ENCODE measurements at places on chromosomes 5 and 9. TPM values are rescaled to one million over a fixed set of nuclear protein-coding genes. Genes with fewer than 3 reads are reported as not detected.

The POLR3G gene
- 5.5 TPM for total RNA-seq

DNA sequence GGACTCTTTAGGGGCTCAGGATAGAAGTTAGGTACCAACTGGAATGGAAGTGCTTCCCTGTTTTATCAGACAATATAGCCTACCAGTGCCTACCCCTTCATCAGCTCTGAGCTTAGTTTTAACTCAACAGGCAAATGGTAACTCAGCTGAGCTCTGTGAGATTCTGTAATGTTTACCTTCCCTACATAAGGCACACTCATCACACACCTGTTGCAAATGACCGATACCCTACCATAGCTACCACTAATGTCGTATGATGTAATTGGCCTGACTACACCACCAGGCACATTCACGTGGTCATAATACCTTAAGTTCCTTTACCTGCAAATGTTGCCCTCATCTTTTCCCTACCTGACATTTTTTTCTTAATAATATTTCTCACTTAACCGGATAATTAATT lies 254.8 kb downstream of the ADGRV1 start:
- no peak for DNase-seq

The CDH18 gene
- total RNA-seq, result not detected

GRCh38 chr9:80806671-80807070 lies 882.7 kb downstream of the TLE1 start:
- DNase-seq, result no peak

DNA sequence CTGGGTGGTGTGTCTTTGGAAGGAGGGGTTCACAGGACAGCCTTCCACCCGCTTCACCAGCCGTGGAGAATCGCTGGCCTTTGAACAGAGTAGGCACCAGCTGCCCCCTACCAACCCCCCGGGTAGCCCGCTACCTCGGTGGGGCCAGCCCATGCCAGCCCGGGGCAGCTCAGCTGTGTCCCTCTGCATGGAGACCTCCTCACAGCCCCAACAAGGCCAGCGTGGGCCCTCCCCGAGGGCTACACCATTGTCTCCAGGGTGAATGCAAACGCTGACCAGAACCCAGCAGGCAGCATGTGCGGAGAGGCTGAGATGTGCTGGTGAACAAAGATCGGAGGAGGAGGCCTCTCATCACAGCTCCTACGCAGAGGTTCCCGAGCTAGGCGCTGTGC lies 51.9 kb downstream of the LMX1B start:
- no peak for DNase-seq

The MAPKAP1 gene
- 63.9 TPM for total RNA-seq

DNA sequence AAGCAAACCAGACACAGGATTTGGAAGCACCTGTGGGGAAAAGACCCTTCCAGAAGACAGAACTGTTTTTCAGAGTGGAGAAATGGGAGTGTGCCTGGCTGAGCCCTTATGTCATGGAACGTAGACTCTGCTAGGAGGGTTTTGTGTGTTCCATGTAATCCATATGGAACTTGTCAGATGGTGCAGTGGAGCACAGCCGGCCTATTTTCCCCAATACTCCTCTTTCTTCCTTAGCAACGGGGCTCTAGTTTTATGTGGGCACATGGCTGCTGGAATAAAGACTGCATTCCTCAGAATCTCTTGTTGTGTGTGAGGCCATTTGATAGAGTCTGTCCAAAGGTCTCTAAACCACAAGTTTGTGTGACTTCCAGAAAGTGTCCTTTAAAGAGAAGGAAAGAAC lies 284.0 kb downstream of the DRD1 start:
- DNase-seq, result no peak

The ALDOB gene
- not detected for total RNA-seq

The MPDZ gene
- total RNA-seq, result not detected

GRCh38 chr9:19629488-19629887 lies 159.3 kb downstream of the SLC24A2 start:
- DNase-seq, result no peak

The SPATA31A3 gene
- total RNA-seq, result not detected

DNA sequence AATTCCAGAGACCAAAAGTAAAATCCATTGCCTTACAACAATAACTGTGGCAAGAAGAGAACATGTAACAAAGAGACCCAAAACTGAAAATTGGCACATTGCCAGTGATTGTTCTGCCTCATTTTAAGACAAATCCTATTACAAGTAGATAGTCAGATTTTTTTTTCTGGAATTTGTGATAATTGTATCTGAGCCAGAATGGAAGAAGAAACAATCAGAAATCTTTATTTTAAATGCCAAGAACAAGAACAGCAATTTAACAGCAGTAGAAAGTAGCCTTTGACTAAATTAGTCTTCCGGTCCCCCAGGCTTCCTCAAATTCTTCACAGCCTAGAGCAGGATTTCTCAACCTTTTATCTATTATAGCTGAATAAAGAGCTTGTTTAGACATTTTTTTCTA lies 106.7 kb upstream of the PTPN3 start:
- no peak for DNase-seq

Measured in activated CD8-positive, alpha-beta T cell treated with anti-CD3 and anti-CD28 coated beads, Interleukin-2, amount 10 ng/mL, durations not matched to agents 7 days and 5 days (primary cell).